Ovary (tissue), 10 donors: ENCODE measurements at places on chromosomes 4 and X. TPM values are rescaled to one million over a fixed set of nuclear protein-coding genes. Genes with fewer than 3 reads are reported as not detected.

The GPR101 gene
- total RNA-seq = not detected

The ZAR1 gene
- not detected for total RNA-seq

GRCh38 chrX:51459125-51459524, 37.3 kb downstream of the NUDT11 start:
- DNase-seq = no peak

DNA sequence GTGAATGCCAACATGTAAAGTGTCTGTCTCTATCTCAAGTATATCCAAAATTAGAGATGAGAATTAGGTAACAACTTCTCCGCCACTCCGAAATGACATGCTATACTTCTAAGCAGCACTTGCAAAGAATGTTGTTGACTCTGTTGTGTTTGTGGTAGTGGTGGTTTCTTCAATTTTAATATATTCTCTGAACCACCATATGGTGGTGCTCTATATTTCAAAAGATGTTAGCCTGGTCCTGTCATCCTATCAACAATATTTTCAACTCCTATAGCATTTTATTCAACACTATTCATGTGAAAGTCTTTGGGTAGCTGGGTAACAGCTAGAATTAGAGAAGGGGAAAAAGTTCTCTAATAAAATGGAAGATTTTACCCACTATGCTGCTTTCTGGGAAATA, 1622.8 kb upstream of the IGFBP7 start:
- no peak for DNase-seq

GRCh38 chr4:86595426-86595805, 1.3 kb downstream of the PTPN13 start:
- no peak for DNase-seq

The KCND1 gene
- 0.76 TPM for total RNA-seq

DNA sequence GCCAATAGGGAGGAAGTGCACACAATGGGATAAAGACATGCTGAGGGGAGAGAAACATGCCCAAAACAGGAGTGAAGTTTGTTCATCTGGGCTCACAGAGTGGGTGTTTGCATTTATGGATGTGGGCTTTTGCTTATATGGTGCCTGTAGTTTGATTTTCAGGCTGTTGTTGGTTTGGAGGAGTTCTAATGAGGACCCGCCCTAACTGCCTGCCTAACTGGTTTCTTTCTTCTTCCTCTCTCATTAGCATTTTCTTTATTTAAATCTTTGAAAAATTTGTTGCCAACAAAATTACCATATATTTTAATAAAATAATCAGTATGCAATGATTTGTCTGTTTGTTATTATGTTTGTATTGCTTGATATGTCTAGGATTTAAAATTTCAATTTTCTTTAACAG, 1965.8 kb downstream of the C4orf33 start:
- no peak for DNase-seq

- DNase-seq = peak; percentile 85
Observed at GRCh38 chrX:67780694-67781109, 236.9 kb downstream of the AR start.

DNA sequence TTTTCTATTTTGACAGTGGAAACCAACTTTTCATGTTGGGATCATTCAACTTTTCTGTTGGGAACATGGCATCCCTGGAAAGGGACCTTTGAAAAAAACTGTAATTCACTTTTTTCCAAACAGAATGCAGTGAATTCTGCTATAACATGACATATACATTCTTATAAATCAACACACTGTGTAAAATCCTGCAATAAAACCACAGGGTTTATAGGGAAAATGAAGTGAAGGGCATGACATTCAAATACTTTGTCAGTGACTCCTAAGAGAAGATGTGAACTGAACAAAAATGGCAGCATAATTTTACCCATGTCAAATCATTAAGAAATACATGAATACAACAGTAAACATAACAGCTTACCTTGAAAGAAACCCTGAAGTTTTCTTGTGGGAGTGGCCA, 264.5 kb upstream of the ANKRD50 start:
- no peak for DNase-seq

DNA sequence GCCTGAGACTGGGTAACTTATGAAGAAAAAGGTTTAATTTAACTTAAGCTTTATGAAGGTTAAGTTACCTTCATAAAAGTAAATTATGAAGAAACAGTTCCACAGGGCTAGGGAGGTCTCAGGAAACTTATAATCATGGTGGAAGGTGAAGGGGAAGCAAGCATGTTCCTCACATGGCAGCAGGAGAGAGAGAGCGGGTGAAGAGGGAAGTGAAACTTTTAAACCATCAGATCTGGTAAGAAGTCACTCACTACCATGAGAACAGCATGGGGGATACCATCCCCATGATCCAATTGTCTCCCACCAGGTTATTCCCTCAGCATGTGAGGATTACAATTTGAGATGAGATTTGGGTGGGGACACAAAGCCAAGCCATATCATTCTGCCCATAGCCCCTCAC, 944.7 kb upstream of the NDST4 start:
- no peak for DNase-seq
